ENCODE measurements at places on chromosomes 7 and 10.

DNA sequence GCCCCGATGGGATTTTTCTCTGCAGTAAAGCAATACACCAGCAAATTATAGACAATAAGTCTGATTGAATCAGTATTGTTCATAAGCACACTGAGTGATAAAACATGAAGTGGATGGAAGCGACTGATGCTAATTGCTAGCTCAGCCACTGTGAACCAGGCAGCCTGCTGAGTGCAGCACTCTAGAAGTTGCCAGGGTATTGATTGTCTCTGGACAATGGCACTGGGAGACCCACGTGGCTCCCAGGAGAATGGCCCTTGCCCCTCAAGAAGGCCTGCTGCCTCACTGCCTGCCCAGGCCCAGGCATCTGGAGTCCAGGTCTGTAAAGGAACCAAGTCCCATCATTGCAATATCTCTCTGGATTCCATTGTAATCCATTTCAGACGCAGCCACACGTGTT is 80.4 kb upstream of the TCERG1L start:
- no peak for DNase-seq

- peak; percentile 44 for DNase-seq
Observed at GRCh38 chr7:123231021-123232000, 31.5 kb upstream of the SLC13A1 start.

DNA sequence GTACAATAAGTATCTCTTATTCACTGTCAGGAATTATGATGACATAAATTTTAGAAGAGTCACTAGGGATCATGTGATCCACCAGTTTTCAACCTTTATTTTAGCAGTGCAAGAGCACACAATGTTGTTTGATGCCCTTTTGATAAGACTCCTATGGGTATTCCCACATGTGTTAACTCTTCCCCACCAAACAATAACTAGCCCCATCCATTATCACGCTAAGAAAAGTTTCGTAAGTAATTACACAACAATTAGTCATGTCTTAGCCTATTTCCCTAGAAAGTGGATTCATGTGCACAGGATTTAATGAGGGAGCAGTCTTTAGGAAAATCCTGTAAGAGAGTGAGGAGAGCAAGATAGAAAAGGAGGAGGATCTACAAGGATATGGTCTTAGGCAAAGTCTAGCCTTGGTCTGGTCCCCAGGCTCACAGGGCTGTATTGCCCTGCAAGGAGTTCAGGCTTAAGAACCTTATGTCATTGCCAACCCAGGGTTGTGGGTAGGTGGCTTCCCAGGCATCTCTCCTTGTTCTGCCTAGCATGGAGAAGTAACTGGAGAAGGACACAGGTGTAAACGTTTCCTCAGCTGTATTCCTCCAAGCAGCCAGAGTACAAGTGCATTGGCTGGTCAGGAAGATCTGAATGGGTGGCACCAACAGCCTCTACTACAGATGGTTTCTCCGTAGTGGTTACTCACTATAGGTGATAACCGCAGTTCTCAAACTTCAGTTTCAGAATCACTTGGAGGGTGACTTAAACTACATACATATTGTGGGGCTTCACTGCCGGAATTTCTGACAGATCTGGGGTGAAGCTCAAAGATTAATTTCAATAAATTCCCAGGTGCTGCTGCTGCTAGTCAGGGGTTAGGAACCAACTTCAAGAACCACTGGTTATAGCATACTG is 574.5 kb downstream of the SUGCT start:
- no peak for DNase-seq

GRCh38 chr10:97171001-97171400 is 14.8 kb downstream of the SLIT1 start:
- DNase-seq: no peak

- no peak for DNase-seq
Observed at GRCh38 chr7:44471850-44472249, 18.6 kb downstream of the NUDCD3 start.

GRCh38 chr7:123627851-123628250 is 26.2 kb downstream of the ASB15 start:
- DNase-seq: no peak

DNA sequence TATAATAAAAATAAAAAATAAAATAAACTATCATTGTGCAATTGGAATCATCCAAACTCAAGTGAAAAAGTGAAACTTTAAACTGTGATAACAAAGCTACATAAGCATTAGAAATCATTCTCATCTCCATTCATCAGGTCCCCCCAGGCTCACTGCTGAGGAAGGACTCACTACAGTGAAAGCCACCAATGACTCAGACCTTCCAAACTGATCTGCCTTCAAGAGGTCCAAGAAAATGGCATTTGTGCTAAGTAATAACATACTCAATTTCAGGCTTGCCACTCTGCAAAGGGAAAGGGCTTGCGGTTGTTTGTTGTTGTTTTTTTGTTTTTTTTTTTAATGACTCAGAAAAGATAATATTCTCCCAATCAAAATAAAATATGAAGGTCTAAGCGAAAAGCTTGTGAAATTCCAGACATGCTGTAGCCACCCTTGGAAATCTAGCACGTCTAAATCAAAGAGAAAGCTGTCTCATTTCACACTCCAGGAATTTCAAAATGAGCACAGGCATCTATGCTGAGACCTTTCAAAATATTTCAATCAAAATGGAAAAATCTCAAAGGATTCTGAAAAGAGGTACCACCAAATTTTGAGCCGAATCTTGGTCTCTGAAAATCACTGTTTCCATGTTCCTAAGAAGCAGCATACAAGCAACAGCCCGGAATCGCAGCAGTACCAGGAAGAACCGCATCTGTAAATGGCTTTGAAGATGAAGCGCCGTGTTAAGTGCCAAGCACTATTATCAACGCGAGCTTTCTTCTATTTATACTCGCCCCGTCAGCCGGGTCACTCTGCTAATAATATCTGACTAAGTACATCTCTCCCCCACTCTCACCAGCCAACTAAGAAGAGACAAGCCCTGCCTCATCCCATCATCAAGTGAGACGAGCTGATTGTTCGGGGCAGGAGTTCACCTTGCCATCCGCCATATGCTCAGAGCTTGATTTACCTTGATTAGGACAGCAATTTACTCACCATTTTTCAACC is 13.5 kb downstream of the SFMBT2 start:
- DNase-seq: no peak

- DNase-seq: no peak
Observed at GRCh38 chr10:76881477-76882220, 756.0 kb downstream of the KCNMA1 start.

- DNase-seq: no peak
Observed at GRCh38 chr7:77944183-77945182, 145.9 kb downstream of the PHTF2 start.

DNA sequence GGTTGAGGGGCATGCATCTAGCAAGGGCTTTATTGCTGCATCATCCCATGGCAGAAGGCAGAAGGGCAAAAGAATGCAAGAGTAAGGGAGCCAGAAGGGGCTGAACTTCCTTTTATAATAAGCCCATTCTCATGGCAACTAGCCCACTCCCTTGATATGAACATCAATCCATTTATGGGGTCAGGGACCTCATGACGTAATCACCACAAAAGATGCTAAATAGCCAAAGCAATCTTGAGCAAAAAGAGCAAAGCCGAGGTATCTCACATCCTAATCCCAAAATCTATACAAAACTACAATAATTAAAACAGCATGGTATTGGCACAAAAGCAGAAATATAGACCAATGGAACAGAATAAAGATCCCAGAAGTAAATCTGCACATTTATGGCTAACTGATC is 499.9 kb downstream of the ATRNL1 start:
- no peak for DNase-seq

DNA sequence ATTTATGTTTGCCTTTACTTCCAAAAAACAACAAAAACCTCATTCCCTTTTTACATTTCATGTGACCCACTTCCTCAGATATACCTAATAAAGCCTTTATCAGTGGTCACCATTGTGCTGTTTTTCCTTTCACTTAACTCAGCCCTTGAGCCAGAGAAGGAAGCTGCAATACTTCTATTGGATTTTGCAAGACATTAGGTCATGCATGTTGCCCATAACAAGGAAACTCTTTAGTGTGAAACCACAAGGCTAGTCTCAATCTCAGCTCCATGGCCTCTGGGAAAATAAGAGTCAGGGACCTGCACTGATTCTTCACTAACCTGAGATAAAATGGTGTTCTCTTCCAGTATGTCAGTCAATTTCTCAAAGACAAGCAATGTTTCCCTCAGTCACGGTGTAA is 27.8 kb downstream of the STEAP4 start:
- peak; percentile 15 for DNase-seq

GRCh38 chr10:77286531-77287508 is 350.8 kb downstream of the KCNMA1 start:
- DNase-seq: peak; percentile 19

DNA sequence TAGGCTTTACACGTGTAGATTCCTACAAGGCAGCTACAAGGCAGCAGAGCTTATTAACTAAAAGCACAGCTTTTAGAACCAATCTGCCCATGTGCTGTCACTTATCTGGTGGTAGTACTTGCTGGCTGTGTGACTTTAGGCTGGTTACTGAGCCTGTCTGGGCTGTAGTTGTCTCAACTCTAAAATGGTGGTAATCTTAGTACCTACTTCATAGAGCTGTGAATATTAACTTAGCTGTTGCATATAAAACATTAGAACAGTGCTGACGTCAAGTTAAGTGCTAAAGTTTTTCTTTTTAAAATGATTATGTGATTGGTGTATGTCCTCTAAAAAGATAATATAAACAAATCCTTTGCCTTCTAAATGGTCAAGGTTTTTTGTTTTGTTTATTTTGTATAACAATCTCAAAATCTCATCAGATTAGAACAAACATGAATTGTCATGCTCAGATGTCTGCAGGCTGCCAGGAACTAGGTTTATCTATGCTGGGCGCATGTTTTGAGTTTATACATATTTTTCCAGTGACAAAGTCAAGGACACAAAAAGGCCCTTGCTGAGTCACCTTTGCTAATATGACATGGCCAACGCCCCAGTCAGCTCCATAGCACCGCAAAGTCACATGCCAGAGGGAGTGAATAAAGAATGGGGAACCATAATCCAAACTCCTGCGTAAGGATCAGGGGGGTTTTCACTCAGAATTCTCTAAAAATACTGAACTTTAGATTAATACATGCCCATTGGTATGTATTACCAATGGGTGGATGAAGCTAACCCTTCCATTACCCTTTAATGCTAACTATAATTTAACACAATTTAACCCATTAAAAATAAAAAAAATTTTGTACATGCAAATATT is 39.8 kb upstream of the ARL4A start:
- DNase-seq: no peak

DNA sequence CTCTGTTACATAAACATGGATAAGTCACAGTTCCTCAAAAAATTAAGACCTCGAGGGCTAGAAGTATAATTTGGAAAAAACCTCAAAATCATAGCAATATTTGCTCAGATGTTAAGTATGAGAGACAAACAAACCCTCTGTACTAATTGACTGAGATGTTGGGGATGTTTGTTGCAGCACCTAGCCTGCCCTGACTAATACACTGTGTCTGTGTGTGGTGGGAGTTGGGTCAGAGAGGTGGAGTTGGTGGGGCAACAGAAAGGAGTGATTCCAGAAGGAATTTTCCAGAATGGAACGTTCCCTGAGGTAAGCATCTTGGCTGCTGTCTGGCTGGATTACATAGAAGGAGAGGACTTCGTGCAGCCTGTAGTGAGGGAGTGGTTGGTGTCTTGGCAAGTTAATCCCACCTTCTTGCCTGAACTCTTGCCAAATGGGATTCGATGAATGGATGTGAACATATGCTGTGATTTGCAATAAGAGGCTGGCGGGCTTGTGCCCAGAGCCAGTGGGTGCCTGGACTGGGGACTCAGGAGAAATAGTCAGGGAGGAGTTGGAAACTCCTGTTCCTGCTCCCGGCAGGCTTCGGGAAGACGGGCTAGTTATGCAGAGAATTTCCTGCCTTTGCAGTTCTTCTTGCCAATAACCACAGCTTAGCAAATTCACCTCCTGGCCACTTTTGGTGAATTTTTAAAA is 9.3 kb upstream of the FAM180A start:
- DNase-seq: no peak

DNA sequence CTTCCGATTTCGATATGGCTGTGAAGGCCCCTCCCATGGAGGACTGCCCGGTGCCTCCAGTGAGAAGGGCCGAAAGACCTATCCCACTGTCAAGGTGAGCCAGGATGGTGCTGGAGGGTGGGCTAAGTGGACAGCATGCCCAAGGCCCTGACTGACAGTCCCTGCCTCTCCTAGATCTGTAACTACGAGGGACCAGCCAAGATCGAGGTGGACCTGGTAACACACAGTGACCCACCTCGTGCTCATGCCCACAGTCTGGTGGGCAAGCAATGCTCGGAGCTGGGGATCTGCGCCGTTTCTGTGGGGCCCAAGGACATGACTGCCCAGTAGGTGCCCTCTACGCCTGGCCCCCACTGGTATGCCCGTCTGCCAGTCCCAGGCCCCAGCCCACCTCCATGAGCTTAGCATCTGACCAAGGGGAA is 1.2 kb downstream of the NFKB2 start:
- DNase-seq: no peak

DNA sequence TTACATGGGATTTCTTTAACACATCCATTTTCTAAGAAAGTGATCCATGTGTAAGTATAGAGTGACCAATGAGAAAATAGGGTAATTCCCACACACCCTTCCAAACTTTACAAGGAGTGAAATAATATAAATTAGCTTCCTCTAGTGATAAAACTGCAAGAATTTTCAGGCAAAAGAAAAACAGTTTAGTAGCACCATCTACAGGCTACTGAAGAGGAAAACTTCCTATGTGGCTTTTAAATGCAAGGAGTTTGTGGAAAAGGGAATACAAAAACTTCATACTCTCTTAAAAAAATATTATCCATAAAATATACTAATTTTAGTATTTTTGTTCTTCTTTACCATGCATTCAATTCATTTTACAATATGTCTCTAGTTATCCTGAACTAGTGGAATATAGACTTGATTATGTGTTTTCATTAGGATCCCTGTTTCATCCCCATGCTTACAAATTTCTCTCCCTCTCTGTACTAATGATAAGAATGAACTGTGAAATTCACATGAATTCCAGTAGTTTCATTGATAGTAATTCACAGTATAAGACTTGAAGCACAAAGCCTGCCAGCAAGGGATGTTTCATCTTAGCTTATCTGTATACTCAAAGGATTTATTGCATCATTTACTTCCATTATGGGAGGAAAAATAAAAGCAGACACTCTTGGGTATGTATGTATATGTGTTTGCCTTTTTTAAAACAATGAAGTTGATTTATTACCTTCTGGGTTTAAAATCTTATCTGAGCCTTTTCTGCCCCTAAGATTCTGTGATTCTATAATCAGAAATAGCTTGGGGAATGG is 442.9 kb downstream of the AUTS2 start:
- peak; percentile 70 for DNase-seq

DNA sequence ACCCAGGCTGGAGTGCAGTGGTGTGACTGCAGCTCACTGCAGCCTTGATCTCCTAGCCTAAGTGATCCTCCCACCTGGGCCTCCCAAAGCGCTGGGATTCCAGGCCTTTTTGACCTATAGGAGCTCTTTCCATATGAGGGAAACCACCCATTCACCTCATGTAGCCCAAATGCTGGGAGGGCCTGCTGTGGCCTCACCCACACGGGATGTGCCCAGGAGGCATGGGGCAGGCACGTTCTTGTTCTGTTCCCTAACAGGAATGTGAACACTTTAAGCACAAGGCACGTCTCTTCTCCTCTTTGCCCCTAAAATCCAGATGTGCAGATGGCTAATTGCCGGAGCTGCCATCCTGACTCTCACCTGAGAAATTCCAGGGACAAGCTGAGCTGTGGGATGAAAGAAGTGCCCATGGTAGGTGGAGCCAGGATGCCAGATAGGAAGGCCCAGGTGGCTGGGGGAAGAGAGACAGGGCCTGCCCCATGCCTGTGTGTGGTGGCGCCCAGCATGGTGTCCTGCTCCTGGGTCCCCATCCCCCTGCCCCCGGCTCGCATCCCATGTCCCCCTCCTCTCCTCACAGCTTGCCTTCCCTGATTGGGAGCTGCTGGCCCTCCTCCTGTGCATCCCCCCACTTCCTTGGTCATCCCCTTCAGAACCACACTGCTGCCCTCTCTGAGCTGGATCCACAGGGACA is 17.3 kb downstream of the CAMK2B start:
- DNase-seq: no peak

All from lung (tissue), 17 donors.